ENCODE measurements at places on chromosomes 6 and 20.

- DNase-seq, result peak; percentile 76
Measured at GRCh38 chr6:109454496-109455436, 806 bp downstream of the MICAL1 start.

GRCh38 chr6:150902142-150902776, 36.8 kb downstream of the MTHFD1L start:
- no peak for DNase-seq

DNA sequence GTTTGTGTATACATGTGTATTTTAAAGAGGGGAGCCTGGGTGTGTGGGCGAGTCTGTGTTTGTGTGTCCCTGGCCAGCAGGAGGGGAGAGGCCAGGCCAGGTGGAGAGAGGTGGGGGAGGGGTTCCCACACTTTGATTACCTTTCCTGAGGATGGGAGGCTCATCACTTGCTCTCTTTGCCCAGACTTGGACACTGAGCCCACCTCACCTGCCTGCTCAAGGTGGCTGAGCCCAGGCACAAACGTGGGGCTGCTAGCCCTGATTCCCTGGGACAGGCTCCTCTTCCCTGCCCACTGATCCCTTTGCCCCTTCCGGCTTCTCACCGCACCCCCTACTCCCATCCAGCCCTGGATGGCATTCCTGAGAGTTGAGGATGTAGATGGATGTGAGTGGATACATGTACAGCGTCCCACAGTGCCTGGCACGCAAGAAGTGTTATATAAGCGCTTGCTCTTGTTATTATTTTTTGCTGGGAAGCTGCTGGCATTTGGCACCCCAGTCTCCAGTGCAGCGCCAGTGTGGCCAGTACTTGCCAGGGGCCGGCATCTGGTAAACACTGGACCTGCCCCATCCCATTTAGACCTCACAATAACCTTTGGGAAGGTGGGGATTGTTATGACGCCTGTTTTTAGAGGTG, 2.7 kb downstream of the CEBPB start:
- DNase-seq, result no peak

- no peak for DNase-seq
Measured at GRCh38 chr6:82525775-82526495, 162.3 kb downstream of the TPBG start.

- no peak for DNase-seq
Measured at GRCh38 chr20:48031122-48031521, 245.8 kb upstream of the SULF2 start.

- DNase-seq, result no peak
Measured at GRCh38 chr6:20873425-20874190, 339.4 kb downstream of the CDKAL1 start.

DNA sequence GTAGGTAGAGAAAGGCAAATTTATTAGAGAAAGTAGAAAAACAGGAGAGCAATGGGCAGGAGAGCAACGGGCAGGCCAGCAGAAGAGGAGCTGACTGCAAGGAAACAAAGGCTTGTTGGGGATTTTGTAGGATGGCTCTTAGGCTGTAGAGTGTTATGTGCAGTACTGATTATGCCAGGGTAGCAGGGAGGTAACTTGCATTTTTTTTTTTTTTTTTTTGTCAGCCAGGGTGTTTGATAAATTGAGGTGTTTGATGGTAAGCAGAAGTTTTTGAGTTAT, 36.2 kb upstream of the IER3 start:
- DNase-seq, result no peak

DNA sequence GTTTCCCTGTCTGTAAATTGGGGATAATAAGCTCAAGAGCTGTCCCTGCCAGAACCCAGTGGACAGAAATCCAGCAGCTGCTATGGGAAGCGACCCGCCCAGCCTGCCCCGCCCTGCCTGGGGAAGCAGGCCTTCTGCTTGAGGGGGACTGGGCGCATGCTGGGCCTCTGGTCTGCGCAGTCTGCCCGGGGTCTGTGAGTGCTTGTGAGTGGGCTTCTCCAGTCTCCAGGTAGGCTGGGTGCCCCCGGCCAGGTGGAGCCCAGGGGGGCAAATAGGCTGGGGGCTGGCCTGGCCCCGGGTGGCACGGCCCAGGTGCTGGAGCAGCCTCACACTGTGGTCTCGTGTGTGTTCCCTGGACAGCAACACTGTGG, 648 bp upstream of the RBBP8NL start:
- DNase-seq, result no peak

DNA sequence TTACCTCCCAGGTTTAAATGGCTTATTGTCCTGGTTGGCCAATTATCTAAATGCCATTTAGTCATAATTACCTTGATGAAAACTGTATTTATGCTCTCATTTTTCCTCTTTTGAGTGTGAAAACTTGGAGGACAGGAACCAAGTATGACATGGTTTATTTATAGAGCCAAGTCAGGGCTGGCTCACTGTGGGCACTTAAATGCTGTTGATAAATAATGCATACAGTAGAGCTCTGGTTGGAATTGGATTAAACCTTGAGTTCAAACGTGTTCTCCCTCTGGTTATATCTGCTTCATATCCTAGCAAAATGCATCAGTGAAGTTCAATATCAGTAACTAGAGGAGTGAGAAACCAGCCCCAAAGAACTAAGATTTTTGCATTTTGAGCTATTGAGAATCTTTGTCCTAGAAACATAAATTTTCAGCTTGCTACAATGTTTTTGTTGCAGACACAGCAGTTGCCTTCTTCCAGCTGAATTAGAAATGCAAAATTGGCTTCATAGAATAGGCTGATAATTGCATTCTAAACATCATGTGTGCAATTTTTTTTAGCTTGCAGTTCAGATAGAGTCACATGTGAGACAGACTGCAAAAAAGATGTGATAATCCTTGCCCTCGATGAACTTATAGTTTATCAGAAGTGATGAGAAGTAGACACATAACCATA, 255.8 kb downstream of the BTBD3 start:
- no peak for DNase-seq

GRCh38 chr6:73712535-73713173, 16.7 kb downstream of the CD109 start:
- DNase-seq, result no peak

- no peak for DNase-seq
Measured at GRCh38 chr6:46704562-46704961, 16.9 kb downstream of the TDRD6 start.

- no peak for DNase-seq
Measured at GRCh38 chr20:63850689-63851547, 10.4 kb upstream of the ABHD16B start.

DNA sequence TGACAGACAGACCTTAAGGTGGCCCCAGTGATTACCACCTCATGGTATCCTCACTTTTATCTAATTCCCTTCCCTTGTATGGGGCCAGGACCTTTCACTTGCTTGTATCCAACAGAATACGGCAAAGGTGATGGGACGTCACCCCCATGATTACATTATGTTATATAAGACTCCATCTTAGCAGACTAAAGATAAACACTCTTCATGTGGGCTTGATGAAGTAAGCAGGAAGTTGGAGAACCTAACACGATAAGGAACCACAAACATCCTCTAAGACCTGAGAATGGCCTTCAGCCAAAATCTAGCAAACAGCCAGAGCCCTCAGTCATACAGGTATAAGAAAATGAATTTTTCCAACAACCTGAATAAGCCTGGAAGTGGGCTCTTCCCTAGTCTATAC, 8.0 kb downstream of the SLC17A3 start:
- peak; percentile 16 for DNase-seq

DNA sequence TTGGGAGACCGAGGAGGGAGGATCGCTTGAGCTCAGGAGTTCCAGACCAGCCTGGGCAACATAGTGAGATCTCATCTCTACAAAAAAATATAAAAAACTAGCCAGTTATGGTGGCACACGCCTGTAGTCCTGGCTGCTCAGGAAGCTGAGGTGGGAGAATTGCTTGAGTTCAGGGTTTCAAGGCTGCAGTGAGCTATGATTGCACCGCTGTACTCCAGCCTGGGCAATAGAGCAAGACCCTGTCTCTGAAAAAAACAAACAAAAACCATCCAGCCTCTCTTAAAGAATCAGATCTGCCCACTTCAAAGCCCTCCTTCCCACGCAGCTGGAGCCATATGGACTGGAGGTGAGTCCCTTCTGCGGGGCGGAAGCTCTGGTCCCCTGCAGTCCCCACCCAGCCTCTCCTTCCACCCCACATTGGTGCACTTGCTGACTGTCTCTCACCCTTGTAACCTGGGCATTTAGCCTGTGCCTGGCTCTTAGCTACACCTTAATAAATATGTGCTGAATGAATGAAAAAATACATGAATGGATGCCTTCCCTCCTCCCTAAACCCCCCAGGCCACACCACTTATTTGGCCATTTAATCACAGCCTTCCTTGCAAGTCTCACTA, 7.2 kb upstream of the PARD6B start:
- no peak for DNase-seq

- DNase-seq, result no peak
Measured at GRCh38 chr6:159525445-159526025, 167.5 kb downstream of the SOD2 start.

- no peak for DNase-seq
Measured at GRCh38 chr6:14932485-14933182, 313.2 kb upstream of the JARID2 start.

DNA sequence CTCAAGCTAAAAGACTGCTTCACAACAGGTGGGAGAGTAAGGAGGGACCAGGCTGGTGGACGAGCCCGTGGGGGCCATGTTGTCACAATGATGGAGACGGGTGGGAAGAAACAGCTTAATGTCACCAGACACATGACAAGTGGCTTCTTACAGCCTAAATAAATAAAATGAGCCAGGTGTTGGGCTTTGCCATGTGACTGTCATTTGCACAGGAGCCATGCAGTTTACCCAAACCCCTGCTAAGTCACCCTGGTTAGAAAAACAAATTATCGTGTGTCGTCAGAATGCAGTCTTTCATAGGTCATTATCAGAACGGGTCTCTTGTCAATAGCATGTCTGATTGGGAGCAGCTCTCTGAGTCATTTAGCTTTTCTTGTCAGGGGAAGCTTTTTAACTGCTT, 18.5 kb downstream of the BTBD3 start:
- no peak for DNase-seq

DNA sequence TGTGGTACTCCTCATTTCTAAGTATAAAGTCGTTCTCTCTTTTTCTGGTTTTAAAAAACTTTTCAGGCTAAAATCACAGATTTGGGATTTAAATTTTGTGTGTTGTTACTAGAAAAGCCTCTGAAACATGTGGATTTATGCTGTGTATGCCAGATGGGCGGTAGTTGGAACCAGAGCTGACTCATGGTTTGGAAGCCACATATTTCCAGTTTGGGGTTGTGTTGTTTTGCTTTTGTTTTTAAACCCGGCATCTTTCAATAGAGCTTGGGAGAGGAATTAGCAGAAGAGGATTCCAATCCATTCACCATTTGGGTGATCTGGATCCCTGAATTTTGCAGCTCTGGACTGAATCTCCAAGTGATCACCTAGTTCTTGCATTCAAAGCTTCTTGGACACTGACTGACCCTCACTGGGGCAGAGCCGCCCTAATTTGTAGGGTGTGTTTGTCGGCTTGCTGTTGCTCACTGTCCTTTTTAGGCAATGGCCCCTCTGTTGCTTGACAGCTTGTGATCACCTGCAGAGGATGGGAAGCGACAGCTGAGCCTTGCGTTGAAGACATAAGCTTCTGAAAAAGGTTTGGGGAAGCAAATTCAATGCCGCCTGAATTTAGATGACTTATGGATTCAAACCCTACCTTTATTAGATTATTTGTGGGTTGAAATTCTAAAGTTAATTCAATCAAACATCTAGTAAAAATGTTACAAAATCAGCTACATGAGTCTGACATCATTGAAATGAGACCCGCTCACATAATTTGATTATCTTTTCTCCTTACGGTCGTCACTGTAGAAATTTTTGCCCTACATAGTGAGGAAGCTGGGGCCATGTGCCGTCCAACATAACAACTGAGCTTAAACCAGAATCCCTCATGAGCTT, 79.9 kb upstream of the CD83 start:
- no peak for DNase-seq

GRCh38 chr20:51495921-51496545, 46.5 kb downstream of the NFATC2 start:
- DNase-seq, result no peak

Measured in CD4-positive, alpha-beta T cell treated with Interleukin-17A for 4 hours (primary cell).